NCI-H1105 (cell line): ENCODE measurements at places on chromosomes 2 and 18.

DNA sequence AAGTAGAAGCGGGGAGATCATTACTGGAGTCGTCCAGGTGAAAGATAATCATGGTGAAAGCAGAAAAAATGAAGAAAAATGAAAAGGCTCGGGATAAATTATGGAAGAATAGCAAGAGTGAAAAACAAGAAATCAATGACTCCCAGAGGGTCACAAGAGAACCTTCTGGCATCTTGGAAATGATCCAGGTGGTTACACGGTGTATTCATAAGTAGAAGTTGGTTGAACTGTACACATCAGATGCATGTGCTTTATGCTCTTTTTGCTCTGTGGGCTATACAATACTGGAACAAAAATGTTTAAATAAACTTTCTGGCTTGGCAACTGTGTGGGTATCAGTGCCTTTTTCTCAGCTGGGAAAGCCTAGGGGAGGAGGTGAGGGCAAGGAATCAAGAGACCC is 348.9 kb downstream of the RND3 start:
- no peak for DNase-seq

GRCh38 chr2:64978514-64979268 is 10.5 kb upstream of the SLC1A4 start:
- DNase-seq, result no peak

GRCh38 chr18:69882965-69883668 is 64.6 kb downstream of the CD226 start:
- DNase-seq, result no peak

- DNase-seq, result no peak
These were observed 1109.0 kb upstream of the CHAC2 start for GRCh38 chr2:52658598-52658997.

DNA sequence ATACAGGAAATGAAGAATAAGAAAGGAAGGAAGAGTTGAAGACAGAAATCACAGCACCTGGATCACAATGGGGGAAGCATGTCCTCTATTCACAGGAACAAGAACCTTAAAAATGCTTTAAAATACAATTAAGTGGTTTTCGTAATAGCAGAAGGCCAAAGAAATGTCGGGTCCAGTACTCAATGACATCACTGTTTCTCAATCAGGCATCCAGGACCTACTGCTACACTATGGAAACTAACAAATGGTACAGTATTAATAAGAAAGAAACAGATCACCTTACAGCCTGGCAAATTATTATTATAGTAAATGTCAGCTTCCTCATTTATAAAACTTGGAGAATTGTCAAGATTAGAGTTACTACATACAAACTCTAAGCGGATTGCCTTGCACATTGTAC is 15.8 kb downstream of the HNRNPLL start:
- no peak for DNase-seq

DNA sequence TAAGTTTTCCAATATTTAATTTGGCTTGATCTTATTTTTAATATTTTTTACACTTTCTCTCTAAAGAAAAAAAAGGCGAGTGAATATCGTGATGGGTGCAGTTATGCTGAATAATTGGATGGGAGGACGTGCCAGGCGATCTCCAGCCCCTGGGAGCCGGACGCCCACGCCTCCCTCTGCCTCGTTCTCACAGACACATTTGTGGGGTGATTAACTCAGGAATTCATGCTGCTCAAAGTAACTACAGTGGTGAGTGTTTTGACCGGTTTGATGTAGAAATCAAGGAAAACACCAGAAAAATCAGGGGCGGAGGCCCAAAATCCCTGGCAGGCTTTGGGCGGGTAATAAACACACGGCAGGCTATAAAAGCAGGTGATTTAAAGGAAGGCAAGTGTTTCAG is 736.8 kb upstream of the SALL3 start:
- DNase-seq, result no peak

GRCh38 chr2:230925879-230926765 is 1.1 kb upstream of the GPR55 start:
- DNase-seq, result no peak

- no peak for DNase-seq
These were observed 150.4 kb upstream of the CDH19 start for GRCh38 chr18:66754335-66754734.

DNA sequence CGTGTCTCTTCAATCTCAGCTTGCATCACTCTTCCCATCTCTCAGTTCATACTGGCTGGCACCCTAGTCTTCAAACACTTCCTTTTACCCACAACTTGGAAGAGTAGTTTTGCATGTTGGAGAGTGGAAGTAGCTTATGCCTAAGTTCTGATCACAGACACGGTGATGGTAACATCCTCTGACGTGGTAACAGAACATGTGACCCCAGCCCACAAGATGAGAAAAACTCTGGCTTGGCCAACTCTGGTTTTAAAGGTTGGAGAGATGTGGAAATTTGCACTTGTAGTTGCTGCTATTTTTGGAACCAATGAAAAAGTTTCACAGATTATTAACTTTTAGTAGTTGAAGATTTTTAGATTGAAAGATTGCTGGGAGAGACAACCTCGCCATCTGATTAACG is 155.4 kb upstream of the SLC35G4 start:
- DNase-seq, result no peak

- DNase-seq, result no peak
These were observed 187.3 kb upstream of the MSH6 start for GRCh38 chr2:47595687-47596086.

DNA sequence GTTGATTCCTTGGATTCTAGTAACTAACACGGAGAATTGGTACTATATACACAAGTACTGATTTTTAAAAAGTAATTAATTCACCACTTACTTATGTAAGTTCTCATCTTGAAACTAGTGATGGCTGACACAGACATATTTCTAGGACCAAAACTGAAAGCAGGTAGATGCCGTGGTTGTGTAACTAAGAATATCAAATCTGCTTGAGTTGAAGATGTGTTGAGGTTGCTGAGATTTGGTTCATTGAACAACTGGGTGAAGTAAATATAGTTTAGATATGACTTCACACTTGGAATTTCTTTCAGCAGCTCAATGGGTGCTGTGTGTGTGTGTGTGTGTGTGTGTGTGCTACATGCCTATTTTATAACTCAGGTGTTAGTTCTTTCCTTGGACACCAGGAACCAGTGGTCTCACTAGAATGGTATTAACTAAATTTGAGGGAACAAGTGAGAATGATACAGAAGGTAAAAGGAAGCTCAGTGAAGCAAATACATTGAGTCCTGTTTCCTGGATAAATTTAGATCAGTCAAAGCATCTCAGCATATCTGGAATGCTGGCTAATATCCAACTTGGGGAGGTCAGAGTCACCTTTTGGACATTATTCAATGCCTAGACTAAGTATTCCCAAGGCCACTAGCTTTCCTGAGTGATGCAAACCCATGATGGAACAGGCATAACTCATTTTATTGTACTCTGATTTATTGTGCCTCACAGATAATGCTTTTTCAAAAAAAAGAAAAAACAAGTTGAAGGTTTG is 110.7 kb upstream of the ZEB2 start:
- DNase-seq, result no peak

GRCh38 chr2:69741229-69741574 is 732 bp upstream of the ANXA4 start:
- DNase-seq, result no peak

DNA sequence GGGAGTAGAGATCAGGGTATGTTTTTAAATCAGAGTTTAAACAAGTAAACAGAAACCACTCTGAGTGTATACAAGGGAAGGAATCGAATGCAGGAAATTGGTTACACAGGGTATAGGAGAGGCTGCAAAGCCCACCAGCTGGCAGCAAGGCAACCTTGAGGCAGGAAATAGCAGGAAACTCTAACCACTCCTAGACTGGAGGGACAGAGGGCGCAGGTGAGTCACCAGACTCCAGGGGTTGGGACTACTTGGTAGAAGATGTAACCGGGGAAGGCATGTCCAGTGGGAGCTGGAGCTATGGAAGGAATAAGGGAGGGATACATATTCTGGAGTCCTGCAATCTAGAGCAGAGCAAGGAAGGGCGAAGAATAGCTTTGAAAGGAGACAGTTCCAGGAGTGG is 152.3 kb downstream of the MEIS1 start:
- no peak for DNase-seq

GRCh38 chr2:106642679-106643078 is 155.5 kb downstream of the CD8B2 start:
- DNase-seq, result no peak

- DNase-seq, result no peak
These were observed 81.1 kb upstream of the TAF1B start for GRCh38 chr2:9762164-9762563.

GRCh38 chr2:184769023-184769422 is 170.7 kb downstream of the ZNF804A start:
- no peak for DNase-seq

- DNase-seq, result peak; percentile 62
These were observed 40.3 kb downstream of the RRM2 start for GRCh38 chr2:10162586-10163497.

DNA sequence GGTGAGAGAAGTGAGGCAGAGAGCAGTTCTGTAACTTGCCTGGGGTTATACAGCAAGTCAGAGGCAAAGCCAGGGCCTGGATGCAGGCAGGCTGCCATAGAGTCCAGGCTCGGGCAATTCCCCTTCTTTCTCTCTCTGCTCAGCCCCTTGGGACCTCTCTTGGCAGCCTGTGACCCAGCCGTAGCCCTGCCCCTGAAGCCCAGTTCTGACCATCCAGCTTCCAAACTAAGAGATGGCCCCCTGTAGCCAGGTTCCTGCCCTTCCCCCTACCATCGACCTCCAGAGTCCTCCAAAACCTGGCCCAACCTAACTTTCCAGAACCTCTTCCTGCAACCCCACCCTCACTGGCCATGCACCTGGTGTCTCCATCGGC is 201.2 kb downstream of the CTIF start:
- no peak for DNase-seq

GRCh38 chr2:130391872-130392670 is 36.2 kb downstream of the PTPN18 start:
- peak; percentile 12 for DNase-seq

- no peak for DNase-seq
These were observed 223.6 kb upstream of the SIX2 start for GRCh38 chr2:45232818-45233217.

DNA sequence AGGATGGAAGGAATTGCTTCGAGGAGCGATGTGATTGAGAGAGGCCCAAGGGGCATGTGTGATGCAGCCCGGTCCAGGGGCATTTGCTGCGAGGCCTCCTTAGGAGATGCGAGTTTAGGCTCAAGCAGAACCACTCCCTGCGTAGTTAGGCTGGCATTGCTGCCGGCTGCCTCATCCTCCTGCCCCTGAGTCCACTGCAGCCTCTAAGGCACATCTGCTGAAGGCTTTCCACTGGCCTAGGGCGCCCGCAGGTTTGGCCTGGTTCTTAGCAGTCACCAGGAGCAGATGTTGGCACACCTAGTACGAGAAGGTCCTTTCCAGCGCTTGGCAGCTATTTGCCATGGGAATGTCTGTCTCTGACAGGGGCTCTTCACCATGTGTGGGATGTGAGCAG is 20.7 kb downstream of the INPP5D start:
- DNase-seq, result no peak

- DNase-seq, result no peak
These were observed 37.0 kb downstream of the SMCHD1 start for GRCh38 chr18:2692508-2692907.

GRCh38 chr18:49926106-49926745 is 112.9 kb upstream of the ACAA2 start:
- no peak for DNase-seq

- no peak for DNase-seq
These were observed 342.6 kb upstream of the HS6ST1 start for GRCh38 chr2:128661311-128661710.

DNA sequence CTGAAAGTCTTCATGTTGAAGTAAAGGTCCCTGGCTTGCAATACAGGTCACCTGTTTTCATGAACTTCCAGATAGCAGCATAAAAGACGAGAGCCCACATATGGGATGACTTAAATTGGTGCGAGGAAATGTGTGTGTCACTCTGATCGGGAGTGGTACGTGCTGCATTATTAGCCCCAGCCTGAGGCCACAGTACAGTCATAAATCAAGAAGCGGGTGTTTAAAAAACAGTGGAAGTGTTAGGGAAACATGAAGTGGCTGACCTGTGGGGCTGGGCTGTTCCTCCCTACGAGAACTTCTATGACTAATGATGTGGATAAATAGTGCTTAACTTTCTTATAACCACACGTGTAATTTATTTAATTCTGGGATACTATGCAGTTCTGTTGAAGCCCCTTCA is 24.4 kb downstream of the RDH14 start:
- no peak for DNase-seq

GRCh38 chr2:53247956-53248735 is 519.5 kb upstream of the CHAC2 start:
- no peak for DNase-seq

DNA sequence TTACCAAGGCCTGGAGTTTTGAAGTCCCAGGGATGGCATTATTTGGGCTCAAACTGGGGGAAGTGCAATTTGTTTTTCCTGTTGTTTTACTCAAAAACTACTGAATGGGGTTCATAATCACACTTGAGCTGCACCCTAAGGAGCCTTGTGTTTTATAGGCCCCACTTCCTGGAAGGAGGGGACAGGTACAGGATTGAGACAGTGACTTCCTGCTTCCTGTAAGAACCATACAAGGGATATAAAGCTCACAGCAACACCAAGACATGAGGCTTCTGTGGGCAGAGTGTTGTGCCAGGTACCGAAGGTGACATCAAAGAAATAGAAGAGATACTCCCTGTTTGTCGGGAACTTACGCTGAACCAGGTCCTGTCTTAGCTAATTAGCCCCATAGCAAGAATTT is 70.4 kb upstream of the SKOR2 start:
- DNase-seq, result no peak
